ENCODE measurements at places on chromosomes 11 and 22.

GRCh38 chr22:38570779-38571364, 889 bp upstream of the DMC1 start:
- peak; percentile 32 for DNase-seq

DNA sequence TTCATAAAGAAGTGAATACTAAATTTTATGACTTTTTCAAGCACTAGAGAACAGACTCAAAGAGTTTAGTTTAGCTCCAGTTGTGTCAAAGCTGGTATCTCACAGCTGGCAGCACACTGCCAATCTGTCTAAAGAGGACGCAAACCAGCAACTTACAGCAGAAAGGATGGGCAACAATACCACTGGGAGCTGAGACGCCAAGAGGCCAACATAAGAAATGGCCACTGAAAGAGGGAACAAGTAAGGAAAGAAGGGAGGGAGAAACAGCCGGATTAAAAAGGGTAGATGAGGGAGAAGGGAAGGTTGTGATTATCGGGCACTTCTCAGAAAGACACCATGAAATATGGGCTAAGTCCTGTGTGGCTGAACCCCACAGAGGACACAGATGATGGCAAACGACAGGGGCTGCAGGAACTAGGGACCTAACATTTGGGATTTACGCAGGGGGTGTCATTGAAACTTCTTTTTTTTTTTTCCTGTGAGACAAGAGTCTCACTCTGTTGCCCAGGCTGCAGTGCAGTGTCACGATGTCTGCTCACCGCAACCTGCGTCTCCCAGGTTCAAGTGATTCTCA, 41.7 kb downstream of the SERPIND1 start:
- DNase-seq: no peak

DNA sequence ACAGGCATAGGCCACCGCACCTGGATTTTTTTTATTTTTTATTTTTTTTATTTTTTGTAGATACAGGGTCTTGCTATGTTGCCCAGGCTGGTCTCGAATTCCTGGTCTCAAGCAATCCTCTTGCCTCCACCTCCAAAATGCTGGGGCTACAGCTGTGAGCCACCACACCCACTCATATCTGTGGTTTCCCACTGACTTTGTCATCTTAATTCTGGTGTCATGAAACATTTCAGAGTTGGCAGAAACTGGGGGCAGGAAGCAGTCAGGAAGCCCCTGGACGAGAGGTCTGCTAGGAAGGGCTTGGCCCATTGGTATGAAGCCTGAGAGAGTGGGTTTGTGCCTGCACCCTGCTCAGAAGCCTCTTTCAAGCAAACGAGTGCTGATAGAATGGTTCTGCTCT, 49.1 kb downstream of the COMMD9 start:
- DNase-seq: no peak

- no peak for DNase-seq
Observed at GRCh38 chr11:88508759-88509581, 171.4 kb upstream of the CTSC start.

DNA sequence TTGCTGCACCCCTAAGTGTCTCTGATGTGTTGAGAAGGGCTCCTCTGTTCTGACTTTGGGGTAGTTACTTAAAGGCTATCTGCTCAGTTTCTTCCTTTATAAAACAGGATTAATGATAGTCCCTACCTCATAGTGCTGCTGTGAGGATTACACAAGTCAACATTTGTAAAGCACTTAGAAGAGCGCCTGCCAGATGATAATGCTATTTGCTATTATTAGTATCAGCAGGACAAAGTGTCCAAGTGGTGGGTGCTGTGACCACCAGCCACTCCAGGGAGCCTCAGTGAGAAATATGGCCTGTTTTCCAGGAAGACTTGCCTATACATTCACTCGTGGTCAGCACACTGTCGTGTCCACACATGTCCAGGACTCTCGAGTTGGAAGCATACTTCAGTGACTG, 16.2 kb downstream of the POU2F3 start:
- DNase-seq: no peak

GRCh38 chr22:22527312-22527711, 7.2 kb upstream of the ZNF280A start:
- DNase-seq: no peak

DNA sequence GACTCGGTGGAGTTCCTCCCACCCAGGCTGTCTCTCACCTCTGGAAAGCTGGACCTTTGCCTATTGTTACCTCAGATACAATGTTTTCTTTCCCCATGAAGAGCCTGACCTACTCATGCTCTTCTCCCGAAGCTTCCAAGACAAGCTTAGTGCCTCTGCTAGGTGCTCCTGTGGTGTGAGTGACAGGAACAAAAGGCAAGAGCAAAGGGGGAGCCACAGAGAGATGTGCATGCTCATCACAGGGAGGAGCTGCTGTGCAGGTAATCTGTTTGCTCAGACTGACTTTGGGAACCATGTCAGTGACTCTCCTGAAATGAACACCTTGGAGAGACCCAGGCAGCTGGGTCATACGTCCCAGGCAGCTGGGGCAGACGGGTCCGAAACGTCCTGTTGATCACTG, 53.6 kb upstream of the VSTM5 start:
- no peak for DNase-seq

- no peak for DNase-seq
Observed at GRCh38 chr11:133503236-133503635, 29.1 kb downstream of the OPCML start.

DNA sequence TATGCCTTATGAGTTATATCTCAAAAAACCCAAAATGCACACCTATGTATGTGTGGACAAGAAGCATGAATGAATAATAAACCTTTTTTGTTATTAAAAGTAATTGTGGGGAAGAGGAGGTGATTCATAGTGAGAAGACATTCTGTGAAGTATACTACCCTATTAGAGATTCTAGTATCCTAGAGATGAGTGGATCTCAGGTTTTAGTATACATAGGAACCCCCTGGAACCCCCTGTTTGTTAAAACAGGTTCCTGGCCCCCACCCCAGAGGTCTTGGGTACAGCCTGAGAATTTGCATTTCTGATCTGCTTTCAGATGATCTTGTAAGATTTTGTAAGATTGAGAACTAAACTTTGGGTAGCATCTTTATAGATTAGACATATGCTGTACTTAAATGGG, 17.5 kb downstream of the NUCB2 start:
- no peak for DNase-seq

DNA sequence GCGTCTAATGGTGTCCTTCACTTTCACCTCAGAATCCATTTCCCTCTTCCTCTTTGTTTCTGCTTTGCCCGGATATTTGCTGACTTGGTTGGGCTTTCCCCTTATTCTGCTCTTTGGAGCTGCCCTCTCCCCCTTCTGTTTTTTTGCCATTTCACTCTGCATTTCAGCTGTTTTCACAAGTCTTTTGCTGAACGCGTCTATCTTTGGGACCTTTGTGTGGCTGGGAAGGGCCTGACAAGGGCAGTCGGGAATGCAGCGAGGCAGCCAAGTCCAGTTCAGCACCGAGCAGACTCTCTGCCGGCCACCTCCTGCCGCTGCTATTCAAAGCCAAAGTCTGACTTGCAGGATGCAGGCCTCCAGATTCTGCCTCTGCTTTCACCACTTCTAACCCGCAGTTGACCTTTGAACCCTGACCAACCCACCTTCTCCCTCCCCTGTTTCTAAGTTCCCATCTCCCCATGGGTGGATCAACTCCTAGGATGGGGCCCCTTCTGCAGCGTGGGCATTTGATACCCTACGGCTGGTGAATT, 38.2 kb downstream of the FEZ1 start:
- peak; percentile 82 for DNase-seq

GRCh38 chr11:76047766-76048165, 158.5 kb downstream of the WNT11 start:
- no peak for DNase-seq
